ENCODE measurements at places on chromosomes 3 and 15.

- no peak for DNase-seq
These were observed 40.4 kb upstream of the SMAD3 start for GRCh38 chr15:67024998-67025368.

DNA sequence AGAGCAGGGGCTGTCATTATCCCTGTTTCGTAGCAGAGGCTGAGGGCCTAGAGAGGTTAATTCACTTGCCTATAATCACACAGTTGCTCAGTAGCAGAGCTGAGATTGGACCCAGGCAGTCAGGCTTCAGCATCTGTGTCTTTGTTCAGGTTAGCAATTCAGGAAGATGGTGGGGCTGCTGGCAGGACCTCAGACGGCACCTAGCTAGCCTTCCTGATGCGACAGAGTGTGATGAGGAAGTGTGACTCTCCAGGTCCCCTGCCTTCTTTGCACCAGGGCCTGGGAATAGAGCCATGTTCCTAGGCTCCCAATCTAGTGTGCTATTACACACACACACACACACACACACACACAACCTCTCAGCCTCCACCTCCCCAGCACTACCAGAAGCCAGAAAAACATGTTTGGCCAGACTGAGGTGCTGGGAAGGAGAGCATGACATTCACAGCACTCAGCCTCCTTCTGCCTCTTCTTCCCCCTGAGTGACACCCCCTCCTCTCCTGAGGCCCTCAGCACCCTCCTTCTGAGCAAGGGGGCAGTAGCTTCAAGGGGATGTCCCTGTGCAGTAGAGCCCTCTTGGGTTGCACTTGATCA, 88.9 kb downstream of the TLE3 start:
- DNase-seq, result no peak

GRCh38 chr15:48006031-48006511, 114.7 kb upstream of the SLC24A5 start:
- no peak for DNase-seq

GRCh38 chr3:110070161-110070916, 733.0 kb upstream of the DPPA4 start:
- DNase-seq, result no peak

DNA sequence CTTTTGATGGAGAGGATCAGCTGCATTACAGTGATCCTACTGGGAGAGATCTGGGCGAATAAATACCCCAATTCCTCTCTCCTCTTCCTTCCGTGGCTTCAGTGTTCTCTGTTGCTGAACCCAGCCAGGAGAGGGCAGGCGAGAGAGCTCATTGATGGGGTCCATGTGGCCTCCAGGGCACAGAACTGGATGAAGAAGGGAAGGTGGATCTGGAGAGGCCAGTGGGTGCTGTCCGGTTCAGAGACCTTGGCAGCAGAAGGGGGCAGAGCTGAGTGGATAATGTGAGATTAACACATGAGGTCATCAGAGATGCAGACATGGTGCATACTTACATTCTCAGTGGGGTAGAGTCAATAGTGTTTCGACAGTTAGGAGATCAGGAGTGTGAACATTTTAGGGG, 193.6 kb downstream of the CLSTN2 start:
- DNase-seq, result peak; percentile 6

- DNase-seq, result no peak
These were observed 102.0 kb downstream of the SST start for GRCh38 chr3:187568171-187568570.

DNA sequence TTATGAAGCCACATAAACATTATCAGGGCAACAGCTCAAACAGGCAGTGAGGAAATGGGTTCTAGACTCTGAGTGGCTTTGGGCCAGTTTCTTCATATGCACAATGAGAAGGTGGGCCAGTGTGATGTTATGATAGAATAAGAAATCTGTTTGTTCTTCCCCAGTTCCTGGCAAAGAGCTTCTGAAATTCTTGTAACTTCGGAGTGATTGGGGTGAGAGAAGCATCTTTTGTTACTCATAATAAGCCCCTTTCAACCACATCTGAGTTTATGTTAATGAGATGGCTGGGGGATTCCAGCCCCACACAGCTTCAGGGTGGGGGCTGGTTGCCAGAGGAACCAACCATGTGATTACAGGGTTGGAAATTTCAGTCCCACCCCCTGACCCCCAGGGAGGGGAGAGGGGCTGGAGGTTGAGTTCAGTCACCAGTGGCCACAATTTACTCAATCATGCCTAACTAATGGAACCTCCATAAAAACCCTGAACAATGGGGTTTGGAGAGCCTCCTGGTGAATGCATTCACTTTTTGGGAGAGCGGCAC, 57.0 kb upstream of the FRMD4B start:
- DNase-seq, result no peak

DNA sequence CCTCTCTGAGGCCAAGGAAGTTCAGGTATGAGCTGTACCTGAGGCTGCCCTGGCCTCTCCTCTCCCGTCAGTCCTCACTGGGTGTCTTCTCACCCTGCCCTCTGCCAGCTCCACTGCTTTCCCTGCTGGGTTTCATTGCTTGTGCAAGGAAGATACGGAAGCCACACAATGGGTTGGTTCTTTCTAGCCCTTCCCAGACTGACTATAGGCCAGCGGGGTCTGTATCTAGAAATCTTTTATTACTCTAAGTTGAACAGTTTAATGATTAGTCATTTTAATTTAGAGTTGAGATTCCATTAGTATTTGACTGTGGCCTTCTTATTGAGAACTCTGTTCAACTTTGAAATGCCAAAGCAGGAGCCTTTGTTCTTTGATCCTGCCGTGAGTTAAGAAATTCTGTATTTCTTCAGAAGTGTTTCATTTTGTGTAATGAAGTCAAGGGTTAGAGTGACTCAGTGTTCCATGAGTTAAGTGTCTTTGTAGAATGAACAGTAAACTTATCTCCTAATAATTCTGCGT, 16.2 kb downstream of the C3orf62 start:
- no peak for DNase-seq

GRCh38 chr3:157500232-157500631, 3.0 kb downstream of the VEPH1 start:
- DNase-seq, result no peak

DNA sequence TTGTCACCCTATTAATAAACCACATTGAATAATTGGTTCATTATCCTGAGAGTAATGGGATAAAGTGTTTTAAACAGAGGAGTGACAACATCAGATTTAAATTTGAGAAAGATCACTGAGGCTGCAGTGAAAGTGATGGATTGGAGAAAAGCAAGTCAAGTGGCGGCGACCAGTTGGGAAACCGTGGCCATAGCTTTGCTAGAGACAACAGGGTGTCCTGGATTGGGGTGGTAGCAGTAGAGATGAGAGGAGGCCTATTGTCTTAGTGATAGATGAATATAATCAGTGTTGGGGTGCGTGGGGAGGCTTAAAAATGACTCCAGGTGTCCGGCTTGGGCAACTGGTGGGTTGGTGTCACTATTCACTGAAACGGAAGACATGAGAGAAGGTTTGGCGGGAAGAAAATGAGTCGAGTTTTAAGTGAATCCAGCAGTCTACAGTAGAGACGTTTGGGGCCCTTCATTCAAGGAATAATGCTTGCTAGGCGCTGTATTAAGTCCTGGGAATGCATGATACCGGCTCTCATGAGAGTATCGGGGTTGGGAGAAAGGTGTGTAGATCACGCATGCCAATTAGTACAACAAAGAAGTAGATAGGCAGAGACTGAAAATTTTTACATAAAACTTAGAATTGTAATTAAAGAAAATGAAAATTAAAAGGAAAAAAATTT, 819 bp downstream of the NEK4 start:
- DNase-seq, result no peak

- no peak for DNase-seq
These were observed 46.4 kb downstream of the C2CD4B start for GRCh38 chr15:62118520-62119226.

GRCh38 chr3:171375666-171376595, 84.3 kb downstream of the TNIK start:
- peak; percentile 20 for DNase-seq

- DNase-seq, result no peak
These were observed 3.6 kb downstream of the POU1F1 start for GRCh38 chr3:87272718-87273341.

DNA sequence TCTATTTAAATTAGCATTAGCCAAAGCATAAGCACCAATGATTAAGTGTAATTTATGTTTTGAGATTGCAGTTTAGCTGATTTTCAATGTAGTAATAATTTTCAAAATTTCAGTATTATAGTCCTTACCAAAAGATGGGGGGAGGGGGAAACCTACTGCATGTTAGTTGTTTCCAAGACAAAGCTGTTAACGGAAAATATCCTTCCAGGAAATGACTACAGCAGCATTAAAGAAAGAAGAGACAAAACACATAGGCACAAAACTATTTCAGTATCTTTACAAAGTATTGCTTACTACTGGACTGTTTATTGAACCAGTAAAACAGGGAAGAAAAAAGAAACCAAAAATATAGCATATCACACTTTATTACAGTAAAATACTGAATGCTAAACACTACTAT, 10.5 kb downstream of the BNIP2 start:
- no peak for DNase-seq

GRCh38 chr15:58260725-58261267, 122.6 kb downstream of the AQP9 start:
- no peak for DNase-seq

- no peak for DNase-seq
These were observed 21.0 kb upstream of the ATP2B2 start for GRCh38 chr3:10526366-10526765.

DNA sequence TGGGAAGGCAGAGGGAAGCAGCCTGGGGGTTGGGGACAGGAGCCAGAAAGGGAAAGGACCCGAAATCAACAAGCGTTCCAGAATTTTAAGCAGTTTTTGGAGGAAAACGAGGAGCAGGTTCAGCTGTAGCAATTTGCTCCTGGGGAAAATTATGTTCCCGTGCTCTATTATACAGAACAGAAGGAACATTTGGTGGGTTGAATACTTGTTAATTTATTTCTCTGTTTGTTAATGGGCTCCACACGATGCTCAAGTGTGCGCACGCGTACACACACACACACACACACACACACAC, 149.2 kb upstream of the LINGO1 start:
- DNase-seq, result no peak

GRCh38 chr15:64948916-64949315, 37.2 kb downstream of the ANKDD1A start:
- no peak for DNase-seq

GRCh38 chr3:107184375-107184774, 192.9 kb upstream of the CCDC54 start:
- no peak for DNase-seq

- no peak for DNase-seq
These were observed 23.7 kb downstream of the TNK2 start for GRCh38 chr3:195884691-195885035.

DNA sequence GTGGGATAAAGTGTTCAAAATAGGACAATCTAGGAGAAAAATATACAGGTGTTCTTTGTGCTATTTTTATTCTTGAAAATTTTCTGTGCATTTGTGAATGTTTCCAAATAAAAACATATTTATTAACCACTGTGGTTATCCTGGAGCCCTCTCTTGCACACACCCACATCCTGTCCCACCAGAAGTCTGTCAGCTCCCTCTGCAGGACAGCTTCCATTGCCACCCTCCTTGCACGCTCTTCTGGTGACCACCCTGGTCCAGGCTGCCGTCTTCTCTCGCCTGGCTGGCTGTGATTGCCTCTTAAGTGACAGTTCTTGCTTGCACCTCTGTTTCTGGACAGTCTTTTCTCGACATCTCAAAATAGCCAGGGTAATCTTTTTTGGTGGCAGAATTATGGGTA, 394.0 kb downstream of the LRTM1 start:
- no peak for DNase-seq

GRCh38 chr3:99647081-99647480, 8.7 kb downstream of the COL8A1 start:
- DNase-seq, result no peak

DNA sequence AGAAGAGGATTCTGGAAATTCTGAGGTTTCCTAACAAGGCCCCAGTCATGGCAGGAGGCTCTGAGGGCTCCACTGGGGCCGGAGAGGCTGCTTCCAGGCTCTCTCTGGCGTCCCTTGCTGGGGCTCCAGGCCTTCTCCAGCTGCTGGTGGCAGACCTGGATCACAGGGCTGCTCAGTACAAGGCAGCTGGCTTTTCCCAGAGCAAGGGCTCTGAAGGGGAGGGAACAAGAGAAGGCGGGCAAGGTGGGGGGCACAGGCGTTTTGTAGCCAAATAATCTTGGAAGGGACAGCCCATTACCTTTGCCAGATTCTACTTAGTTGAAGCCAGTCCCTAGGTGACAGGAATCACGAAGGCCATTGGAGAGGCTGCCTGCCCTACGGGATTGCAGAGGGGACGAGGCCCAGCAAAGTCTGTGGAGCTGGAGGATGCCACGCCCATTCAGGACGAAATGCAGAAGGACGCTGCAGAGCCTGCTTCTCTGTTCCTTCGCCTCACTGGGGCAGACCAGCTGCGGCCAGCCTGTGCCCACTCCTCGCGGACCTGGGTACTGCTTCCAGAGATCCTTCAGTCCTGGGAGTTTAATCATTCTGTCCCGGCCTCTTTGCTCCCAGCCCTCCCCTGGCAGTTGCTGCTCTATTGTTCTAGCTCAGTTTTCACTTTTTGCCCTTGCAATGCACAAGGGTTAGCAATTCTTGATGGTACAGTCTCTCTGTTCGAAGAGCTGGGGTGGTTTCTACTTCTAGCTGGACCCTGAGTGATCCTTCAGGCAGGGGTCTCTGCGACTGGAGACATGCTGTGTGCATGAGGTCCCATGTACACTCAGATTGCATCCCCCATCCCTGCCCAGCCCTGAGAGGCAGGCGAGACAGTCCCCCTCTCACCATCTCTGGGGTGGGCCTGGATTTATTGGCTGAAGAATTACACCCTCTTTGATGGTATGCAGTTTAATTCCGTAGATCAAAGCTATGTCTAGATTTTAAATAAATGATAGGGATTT, 149.3 kb upstream of the MEF2A start:
- no peak for DNase-seq

- no peak for DNase-seq
These were observed 19.3 kb downstream of the POMGNT2 start for GRCh38 chr3:43086460-43087165.

- DNase-seq, result peak; percentile 48
These were observed 13.3 kb upstream of the PAQR9 start for GRCh38 chr3:142976621-142977398.

DNA sequence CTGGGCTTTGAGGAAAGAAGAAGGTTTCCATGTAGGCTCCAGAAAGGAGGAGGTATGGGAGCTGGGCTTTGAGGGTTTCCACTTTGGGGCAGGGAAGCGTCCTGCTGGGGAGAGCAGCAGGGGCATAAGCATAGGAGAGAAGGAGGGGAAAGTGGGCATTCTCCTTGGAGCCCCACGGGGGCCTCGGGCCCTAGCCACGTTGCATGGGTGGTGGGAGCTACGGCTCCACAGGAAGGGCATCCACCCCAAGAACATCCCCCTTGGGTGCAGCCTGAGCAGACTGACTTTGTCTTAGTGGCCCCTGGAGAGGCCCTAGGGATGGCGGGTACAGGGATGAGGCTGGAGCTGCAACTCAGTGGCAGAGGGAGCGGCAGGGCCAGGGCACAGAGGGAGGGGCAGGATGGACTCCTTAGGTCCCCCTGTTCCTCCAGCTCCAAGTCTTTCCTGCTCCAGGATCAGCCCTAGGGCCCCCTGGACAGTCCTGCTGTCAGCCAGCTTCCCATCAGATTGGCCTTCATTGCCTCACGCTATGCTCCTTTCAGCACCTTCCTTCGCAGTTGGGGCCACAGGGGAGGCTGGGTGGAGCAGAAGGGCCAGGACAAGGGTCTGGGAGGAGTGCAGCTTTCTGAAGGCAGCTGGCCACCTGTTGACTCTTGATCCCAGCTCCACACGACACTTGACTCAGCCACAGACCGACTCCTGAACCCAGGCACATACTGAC, 22.9 kb downstream of the PRR20G start:
- no peak for DNase-seq

GRCh38 chr3:34056951-34057390, 258.5 kb downstream of the PDCD6IP start:
- DNase-seq, result peak; percentile 27

Measured in GDM1 (cell line).